Mesothelial cell of epicardium (in vitro differentiated cells): ENCODE measurements at places on chromosomes 12 and 14. TPM values are rescaled to one million over a fixed set of nuclear protein-coding genes. Genes with fewer than 3 reads are reported as not detected.

LYZ gene
- 0.34 to 0.60 TPM (median 0.47 TPM) in 3 replicates for total RNA-seq

TAS2R8 gene
- 0.18 to 0.42 TPM (median 0.29 TPM) in 3 replicates for total RNA-seq

GALNT8 gene
- total RNA-seq: 2.0 to 2.6 TPM (median 2.1 TPM) in 3 replicates

DNA sequence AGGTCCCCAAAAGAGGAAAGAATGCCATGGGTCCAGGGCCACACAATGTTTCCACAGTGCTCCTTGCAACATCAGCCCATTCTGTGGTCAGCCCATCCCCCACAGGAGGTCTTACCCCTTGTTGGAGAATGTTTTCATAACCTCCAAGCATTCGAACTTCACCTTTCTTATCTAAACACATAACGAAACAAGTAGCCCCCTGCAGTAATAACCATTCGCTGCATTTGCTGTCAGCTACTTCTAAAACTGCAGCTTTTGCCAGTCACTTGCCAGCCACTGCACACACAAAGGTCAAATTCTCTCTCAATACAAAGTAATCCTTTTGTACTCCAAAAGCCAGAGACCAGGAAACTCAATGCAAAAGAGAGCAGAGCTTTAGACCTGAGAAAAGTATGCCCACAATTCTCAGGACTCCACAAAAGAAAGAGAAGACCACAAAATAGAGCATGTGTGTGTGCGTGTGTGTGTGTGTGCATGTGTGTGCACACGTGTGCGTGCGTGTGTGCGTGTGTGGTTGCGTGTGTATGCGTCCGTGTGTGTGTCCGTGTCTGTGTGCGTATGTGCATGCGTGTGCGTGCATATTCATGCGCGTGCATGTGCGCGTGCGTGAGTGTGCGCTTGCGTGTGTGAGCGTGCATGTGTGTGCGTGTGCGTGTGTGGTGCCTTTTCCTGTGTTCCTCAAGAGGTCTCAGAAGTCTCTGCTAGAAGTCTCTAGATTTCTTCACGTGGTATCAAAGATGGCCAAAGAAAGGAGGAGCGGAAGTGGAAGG, 31.7 kb upstream of the NINJ2 start:
- no peak overlapping the region for H3K4me3 ChIP-seq
- H3K27me3 ChIP-seq: no peaks in the 10 kb centered on the region
- DNase-seq: no peak
- H3K4me1 ChIP-seq: no peaks in the 10 kb centered on the region

GRCh38 chr12:74752215-74752614, 214.6 kb downstream of the ATXN7L3B start:
- no peaks in the 10 kb centered on the region for H3K36me3 ChIP-seq
- peaks cover 2% of the 10 kb centered on the region for H3K4me1 ChIP-seq
- H3K4me3 ChIP-seq: no peak overlapping the region

SHMT2 gene
- 78.7 to 83.7 TPM (median 78.8 TPM) in 3 replicates for total RNA-seq

DNA sequence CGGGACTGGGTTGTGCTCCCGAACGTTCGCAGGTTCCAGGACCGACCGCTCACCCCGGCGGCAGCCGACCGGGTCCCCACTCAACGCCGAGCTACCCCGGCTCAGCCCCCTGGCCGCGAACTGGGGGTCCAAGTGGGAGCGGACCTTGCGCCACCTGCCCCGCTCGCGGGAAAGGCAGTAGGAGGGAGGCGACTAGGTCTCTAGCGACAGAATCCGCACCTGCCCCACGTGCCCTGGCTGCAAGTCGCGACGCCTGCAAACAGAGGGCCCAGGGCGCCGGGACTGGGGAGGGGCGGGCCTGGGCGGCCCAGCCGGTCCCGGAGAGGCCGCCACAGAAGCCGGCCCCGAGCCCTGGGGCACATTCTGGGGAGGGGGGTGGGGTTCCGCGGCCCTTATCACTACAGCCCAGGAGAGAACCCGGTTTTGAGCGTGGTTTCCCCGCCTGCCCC, 239.2 kb upstream of the CPNE8 start:
- H3K36me3 ChIP-seq: peaks cover 1% of the 10 kb centered on the region
- H3K4me3 ChIP-seq: peak overlapping the region; percentile 60
- H3K27me3 ChIP-seq: peaks cover 5% of the 10 kb centered on the region

DNA sequence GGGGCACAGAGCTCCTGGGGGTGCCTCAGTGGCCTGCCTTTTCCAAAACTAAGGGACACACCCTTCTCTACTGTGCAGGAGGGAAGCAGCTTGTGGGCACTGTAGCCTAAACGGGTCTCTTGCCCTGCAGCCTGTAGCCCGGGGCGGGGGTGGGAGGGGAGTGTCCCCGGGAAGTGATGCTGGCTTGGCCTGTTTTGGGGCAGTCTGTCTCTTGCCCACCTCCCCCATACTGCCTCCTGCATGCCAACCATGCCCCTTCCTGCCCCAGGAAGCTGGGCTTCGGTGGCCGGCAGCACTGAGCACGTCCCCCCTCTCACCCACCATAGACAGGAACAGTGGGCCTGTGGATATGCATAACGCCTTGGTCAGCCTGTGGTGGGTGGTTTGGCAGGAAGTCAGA, 43.4 kb downstream of the PRIMA1 start:
- DNase-seq: no peak
- H3K27me3 ChIP-seq: peaks cover 2% of the 10 kb centered on the region
- no peaks in the 10 kb centered on the region for H3K36me3 ChIP-seq

DTX1 gene
- 1.2 to 1.6 TPM (median 1.4 TPM) in 3 replicates for total RNA-seq

GRCh38 chr14:104548802-104549535, 30.6 kb upstream of the C14orf180 start:
- DNase-seq: peak; percentile 5
- no peak overlapping the region for H3K27ac ChIP-seq
- H3K36me3 ChIP-seq: no peaks in the 10 kb centered on the region
- H3K4me3 ChIP-seq: no peak overlapping the region
- peaks cover 49% of the 10 kb centered on the region for H3K27me3 ChIP-seq

- peaks cover 23% of the 10 kb centered on the region for H3K27me3 ChIP-seq
- no peaks in the 10 kb centered on the region for H3K4me1 ChIP-seq
- no peak overlapping the region for H3K27ac ChIP-seq
- no peak overlapping the region for H3K4me3 ChIP-seq
Observed at GRCh38 chr12:127075981-127076380, 1191.0 kb upstream of the TMEM132C start.

DNA sequence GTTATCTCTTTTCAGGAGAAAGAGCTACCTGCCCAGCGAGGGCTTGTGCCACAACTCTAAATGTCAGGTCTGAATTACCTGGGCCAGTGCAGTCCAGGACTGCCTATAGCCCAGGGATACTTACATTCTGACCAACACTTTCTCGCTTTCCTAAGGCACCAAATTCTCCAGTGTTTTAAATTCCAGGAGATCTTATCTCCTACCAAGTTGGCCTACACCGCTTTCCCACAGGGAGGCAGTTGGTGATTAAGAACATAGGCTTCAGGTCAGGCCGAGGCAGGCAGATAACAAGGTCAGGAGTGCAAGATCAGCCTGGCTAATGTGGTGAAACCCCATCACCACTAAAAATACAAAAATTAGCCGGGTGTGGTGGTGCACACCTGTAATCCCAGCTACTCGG, 41.1 kb downstream of the RPS29 start:
- no peak for DNase-seq
- peaks cover 6% of the 10 kb centered on the region for H3K4me1 ChIP-seq
- H3K27ac ChIP-seq: no peak overlapping the region
- H3K27me3 ChIP-seq: no peaks in the 10 kb centered on the region

DNA sequence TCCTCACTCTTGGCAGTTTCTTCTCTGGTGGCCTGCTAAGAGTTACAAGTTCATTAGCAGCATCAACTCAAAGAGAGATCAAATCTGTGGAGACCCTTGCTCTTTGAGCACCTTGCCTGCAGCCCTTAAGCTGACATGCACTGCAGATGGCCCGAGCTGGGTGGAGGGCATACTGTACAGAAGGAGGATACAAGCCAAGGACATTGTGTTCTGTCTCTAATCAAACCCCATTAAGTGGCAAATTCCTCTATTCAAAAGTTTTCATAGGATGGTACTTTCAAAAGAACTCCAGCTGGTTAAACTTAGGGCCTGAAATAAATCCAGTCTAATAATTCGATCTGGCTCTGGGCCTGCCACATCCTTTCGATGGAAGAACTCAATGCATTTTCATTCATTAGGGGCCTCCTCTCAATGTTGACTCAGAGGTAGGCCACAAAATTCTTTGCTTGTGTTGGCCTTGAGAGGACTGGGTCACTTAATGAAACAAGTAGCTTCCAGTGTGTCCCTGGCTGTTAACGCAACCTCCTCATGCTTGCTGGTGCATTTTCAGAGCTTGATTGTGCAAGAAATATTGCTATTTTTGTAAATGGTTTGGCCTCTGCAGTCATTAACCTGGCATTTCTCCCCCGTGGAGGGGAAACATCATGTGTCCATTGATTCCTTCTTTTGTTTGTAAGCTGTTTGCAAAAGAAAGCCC, 318.2 kb downstream of the NUAK1 start:
- no peak for DNase-seq
- H3K36me3 ChIP-seq: no peaks in the 10 kb centered on the region
- H3K4me3 ChIP-seq: no peak overlapping the region
- no peak overlapping the region for H3K27ac ChIP-seq
- H3K4me1 ChIP-seq: peaks cover 24% of the 10 kb centered on the region

ZNF410 gene
- 49.6 to 53.7 TPM (median 51.7 TPM) in 3 replicates for total RNA-seq

DNA sequence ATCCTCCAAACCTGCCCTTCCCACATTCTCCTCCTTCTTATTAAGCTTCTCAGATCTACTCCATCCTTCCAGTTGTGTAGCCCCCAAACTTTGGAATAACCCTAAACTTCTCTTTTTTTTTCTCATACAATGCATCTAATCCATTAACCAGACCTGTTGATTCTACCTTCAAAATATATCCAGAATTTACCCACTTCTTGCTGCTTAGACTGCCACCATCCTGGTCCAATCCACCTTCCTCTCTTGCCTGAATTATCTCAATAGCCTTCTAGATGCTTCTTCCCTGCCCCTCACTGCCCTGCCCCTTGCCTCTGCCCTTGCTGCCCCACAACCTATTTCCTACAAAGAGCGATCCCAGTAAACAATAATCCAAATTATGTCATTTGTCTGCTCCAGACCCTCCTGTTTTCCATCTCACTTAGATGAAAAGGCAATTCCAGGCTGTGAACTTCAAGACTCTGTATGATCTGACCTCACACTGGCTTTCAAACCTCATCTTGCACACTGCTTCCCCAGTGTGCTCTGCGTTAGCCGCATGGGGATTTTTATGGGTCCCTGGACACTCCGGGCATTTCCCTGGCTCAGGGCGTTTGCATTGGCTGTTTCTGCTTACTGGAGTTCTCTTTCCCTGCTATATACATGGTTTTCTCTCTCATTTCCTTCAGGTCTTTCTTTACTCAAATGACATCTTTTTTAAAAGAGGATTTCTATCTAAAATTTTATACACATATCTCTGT, 42.6 kb upstream of the HIF1A start:
- no peak overlapping the region for H3K4me3 ChIP-seq
- no peak overlapping the region for H3K27ac ChIP-seq
- no peaks in the 10 kb centered on the region for H3K27me3 ChIP-seq

NRIP2 gene
- 0.14 TPM in 1 of 3 replicates, not detected in the others for total RNA-seq

DNA sequence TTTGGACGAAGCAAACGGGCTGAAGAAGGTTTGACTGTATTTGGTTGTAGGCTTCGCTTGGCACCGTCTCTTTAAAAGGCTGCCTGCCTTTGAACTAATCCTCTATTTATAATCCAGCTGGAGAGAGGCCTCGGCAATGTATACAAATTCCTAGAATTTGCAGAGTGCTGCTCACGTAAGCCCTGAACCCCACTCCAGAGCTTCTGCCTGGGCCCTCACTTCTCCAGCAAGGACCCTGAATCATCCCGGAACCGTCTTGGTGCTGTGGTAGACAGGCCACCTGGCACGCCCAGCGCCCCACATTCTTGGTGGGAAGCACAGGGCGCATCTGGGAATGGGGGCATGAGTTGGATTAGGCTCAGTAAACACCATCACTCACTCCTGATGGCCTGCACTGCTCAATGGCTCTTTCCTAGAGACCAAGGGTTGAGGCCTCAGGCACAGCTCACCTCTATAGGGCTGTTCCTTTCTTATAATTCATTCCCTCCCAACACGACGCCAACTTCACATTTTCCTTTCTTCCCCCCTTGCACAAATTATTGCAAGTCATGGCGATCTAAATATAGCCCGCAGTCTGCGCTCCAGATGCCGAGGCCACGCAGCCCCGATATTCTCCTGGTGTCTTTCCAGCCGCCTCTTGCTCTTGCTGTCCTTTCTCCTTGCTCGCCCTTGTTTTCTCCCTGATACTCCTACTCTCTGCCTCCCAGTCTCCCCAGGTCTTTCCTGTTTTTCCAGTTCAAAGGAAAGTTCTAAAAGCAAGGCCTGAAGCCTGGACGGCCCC, 141.0 kb downstream of the ZFP36L1 start:
- no peak overlapping the region for H3K4me3 ChIP-seq
- peak overlapping the region; percentile 87 for H3K27ac ChIP-seq
- peaks cover 73% of the 10 kb centered on the region for H3K4me1 ChIP-seq

FAR2 gene
- 7.0 to 7.4 TPM (median 7.2 TPM) in 3 replicates for total RNA-seq

GDF11 gene
- 17.0 to 18.7 TPM (median 18.1 TPM) in 3 replicates for total RNA-seq

DNA sequence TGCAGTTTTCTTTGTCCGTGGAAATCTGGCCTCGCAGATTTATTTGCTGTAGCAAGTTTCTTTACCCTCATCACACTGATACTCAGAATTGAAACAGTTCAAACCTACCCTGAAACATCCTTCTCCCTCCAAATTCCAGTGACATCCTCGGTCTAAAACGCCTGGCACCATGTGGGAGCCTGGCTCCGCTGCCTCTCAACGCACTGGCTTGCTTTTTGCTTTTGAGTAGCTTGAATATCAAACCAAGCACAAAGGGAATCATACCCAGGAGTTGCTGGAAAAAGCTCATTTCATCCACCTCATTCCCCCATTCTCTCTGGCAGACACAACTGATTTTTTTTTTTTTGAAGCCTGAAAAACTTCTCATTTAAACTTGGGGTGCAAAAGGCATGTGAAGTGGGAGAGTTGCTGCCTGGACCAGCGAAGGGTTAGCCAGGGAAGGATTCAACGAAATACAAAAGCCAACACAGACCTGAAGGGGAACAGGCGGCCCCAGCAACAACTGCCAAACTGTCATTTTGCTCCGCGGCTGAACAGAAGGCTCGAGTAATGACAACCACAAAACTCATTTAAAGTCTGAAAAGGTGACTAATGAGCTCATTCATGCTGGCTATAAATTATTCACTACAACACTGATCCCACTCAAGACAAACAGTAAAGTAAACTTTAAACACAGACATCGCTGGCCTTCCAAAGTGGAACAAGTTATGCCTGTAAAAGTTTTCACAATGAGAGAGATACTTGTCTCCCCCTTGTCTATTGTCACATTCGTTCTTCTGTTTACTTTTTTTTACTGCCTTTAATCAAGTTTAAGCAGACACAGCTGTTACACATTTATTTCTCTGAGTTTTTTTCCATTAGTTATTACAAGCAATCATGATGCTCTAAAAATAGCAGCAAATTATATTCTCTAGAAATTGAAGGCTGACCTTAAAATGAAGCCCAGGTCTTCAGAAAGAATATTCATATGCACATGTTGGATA, 12.5 kb upstream of the FOXN3 start:
- peaks cover 53% of the 10 kb centered on the region for H3K4me1 ChIP-seq
- no peaks in the 10 kb centered on the region for H3K27me3 ChIP-seq
- H3K27ac ChIP-seq: peak overlapping the region; percentile 91
- peak overlapping the region; percentile 45 for H3K4me3 ChIP-seq
- H3K36me3 ChIP-seq: peaks cover 3% of the 10 kb centered on the region
